ENCODE measurements at places on chromosomes 1 and 21.

- DNase-seq = no peak
These were observed 115.0 kb downstream of the TTLL7 start for GRCh38 chr1:83883979-83884378.

DNA sequence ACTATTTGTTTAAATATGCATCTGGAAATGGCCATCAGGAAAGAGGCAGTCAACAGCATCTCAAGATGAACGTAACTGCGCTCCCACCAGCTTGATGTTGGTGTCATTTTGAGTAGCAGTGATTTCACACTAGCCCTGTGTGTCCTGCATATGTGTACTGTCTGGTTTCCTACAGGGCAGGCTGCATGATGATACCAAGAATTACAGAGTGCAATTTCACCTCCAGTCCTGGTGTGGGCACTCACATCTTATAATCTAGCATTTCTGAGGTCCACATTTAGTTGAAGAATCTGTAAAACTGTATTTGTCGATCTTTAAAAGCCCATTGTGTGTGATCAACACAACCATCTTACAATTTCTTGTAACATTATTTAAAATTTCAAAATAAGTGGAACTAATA lies 336.4 kb downstream of the PAPPA2 start:
- no peak for DNase-seq

DNA sequence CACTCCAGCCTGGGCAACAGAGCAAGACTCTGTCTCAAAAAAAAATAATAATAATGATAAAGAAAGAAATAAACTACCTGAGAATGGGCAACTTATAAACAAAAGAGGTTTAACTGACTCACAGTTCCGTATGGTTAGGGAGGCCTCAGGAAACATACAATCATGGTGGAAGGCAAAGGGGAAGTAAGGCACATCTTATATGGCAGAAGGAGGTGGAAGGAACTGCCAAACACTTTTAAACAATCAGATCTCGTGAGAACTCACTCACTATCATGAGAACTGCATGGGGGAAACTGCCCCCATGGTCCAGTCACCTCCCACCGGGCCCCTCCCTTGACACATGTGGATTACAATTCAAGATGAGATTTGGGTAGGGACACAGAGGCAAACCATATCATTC lies 6.3 kb upstream of the EGLN1 start:
- DNase-seq = no peak

- no peak for DNase-seq
These were observed 62.5 kb upstream of the ZP4 start for GRCh38 chr1:237953238-237953637.

- peak; percentile 79 for DNase-seq
These were observed 19.3 kb downstream of the SH2D2A start for GRCh38 chr1:156797212-156797871.

DNA sequence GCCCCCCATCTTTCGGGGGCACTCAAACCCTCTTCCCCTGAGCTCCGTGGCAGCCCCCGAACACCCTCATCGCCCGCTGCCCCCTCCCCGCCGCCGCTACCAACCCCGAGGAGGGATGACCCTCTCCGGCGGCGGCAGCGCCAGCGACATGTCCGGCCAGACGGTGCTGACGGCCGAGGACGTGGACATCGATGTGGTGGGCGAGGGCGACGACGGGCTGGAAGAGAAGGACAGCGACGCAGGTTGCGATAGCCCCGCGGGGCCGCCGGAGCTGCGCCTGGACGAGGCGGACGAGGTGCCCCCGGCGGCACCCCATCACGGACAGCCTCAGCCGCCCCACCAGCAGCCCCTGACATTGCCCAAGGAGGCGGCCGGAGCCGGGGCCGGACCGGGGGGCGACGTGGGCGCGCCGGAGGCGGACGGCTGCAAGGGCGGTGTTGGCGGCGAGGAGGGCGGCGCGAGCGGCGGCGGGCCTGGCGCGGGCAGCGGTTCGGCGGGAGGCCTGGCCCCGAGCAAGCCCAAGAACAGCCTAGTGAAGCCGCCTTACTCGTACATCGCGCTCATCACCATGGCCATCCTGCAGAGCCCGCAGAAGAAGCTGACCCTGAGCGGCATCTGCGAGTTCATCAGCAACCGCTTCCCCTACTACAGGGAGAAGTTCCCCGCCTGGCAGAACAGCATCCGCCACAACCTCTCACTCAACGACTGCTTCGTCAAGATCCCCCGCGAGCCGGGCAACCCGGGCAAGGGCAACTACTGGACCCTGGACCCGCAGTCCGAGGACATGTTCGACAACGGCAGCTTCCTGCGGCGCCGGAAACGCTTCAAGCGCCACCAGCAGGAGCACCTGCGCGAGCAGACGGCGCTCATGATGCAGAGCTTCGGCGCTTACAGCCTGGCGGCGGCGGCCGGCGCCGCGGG lies 837 bp downstream of the FOXD3 start:
- peak; percentile 31 for DNase-seq

DNA sequence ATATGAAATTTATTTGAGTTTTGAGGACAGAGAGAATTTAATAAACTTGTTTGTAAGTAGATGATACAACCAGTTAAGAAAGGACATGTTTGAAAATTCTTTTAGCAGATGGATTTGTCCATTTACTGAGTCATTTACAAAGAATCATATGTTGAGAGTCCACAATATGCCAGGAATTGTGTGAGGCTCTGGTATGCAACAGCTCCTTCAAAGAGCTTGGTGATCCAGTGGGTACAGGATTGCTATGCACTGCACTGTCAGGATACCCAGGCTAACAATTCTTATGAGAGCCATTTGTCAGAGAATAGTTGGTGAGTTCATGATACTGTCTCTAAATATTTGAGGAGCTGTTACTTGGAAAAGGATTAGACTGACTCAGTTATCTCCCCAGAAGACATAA lies 11.0 kb downstream of the DNM3 start:
- no peak for DNase-seq

- no peak for DNase-seq
These were observed 9.1 kb upstream of the PADI2 start for GRCh38 chr1:17128361-17128760.

DNA sequence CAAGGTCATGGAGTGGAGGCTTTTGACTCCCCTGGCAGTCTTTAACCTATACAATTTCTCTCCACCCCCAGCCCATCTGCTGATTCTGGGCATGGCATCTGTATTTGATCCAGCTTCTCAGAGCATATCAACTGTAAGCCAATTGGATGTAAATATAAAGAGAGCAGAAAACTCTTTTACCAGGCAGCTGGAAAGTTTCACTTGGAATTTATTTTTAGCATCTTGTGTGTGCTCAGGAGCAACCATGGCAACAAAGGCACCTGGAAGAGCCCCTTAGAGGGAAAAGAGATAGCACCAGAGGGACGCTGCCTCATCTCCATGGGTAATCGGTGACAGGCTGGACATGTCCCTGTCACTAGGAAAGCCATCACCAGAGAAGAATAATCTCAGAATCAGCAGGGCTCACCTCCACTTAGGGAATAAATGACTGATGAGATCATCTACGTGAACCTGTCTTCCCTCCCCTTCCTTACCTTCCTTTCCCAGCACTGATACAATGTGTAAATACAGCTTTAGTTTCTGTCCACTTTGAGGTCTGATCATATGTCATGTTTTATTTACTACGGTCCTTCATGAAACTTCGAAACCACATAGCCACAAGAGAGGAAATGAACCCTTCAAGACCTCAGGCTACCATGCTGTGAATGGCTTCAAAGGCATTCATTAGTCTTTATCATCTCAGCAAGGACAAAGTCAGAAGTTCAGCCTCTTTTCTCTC lies 25.3 kb upstream of the SIPA1L2 start:
- no peak for DNase-seq

- DNase-seq = no peak
These were observed 16.0 kb downstream of the IRF2BP2 start for GRCh38 chr1:234593771-234594504.

DNA sequence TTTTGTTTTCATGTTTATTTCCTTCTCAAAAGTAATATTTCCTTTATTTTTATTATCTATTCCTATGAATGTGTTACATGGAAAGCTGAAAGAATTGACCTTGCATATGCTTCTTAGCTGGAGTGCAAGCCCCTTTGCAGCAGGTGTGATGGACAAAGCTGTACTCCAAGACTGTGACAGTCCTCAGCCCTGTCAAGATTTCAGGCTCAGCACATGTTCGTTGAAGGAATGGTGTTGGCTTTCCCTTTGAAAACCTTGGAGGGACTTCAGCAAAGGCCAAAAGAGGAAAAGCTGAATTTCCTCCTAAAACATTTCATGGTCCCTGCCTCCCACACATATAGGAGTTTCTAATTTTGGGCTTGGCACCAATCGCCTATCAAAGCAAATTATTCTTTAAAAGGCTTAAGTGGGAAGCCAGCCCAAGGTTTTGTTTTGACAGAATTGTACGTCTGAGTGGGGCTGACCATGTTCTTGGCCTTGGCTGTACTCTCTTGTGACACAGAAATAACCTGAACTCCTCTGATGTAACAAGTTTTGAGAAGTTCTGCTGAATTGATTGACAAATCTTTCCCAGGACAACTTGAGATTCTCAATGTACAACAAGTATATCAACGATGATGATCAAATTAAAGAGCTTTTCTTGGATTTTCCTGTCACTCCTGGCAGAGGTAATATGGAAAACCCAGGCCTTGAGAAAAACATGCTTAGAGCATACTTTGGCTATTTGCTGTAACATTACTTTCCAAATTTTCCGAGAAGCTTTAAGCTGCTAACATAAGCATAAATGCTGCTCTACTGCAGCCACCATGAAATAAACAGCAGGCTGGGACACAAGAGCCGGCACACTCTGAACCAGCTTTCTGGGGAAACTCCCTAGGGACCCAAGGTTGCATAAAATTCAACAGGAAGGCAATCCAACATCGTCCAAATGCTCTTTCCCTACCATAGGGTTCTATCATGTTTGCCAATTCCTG lies 135.7 kb upstream of the ZNF648 start:
- no peak for DNase-seq

DNA sequence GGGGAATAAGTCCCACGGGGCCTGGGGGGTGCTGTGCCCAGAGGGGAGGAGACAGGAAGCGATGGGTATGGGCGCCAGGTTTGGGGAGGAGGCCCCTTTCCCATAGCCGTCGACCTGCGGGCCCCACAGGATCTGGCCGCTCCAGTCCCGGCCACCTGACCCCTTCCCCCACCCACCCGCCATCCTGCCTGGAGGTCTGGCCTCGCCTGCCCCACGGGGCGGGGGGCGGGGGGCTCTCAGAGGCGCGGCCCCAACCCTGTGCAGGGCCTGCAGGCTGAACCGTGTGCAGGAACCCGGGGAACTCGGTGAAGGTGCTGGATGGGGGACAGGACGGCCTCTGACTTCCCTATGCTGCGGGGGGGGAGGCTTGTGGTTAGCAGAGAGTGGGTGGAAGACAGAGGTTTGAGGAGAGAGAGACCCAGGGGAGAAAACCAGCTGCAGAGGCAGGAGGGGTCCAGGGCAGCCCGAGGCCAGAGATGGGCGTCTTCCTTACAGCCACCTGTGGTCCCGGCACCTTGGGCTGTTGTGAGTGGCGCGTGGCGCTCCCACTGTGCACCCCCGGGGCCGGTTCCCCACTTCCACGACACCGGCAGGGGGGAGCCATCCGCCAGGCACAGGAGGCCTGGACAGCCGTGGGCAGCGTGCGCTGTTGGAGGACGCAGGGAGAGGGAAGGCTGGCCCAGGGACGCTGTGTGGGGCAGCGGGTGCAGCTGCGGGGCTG lies 2.5 kb upstream of the TNFRSF18 start:
- DNase-seq = peak; percentile 43

DNA sequence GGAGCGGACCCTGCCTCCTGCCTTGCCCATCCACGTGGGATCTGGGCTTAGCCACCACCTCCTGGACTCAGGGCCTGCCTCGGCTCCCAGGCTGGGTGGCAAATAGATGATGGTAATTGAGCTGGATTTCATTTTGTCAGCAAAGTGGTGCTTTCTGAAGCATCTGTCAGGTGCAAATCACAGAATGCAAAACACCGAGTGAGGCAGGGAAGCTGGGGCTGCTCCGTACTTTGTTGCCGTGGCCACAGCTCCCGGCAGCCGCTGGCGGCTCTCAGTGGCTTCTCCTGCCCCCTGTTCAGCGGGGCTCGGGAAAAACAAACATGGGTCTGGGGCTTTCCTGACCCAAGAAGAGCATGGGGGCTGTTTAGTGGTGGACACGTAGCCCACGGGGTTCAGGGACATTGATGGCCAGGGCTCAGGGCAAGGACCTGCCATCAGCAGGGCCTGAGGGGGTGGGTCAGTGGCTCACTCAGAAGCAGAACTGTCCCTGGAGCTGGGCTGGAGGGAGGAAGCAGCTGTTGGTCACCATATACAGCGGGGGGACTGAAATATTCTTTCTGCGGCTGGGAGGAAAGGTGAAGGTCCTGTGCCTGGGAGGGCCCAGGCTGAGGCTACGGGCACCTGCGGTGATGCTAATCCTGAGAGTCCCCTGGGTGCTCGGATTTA lies 130.0 kb upstream of the VAMP3 start:
- no peak for DNase-seq

DNA sequence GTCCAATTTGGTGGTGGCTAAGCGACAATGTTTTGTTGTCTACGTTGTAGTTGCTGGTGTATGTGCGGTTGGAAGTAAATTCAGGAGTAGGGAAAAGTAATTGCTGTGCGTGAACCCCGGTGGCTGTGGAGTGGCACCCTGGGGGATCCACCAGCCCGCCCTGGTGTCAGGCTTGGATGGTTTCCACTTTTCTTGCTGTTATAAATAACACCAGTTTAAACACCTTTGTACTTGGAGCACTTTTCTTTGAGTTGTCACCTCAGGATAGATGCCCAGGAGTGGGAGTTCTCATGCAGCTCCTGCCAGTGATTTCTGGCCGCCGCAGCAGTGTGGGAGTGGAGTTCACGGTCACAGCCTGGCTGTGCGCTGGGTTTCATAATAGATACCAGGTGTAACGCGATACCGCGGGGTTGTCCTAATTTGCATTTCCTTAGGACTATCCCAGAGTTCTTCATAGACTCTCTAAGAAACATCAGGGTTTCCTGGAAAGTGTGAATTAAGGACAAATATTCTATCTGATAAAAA lies 12.8 kb upstream of the TMEM200B start:
- no peak for DNase-seq

GRCh38 chr21:28833182-28833581 lies 159.5 kb downstream of the LTN1 start:
- DNase-seq = peak; percentile 15

DNA sequence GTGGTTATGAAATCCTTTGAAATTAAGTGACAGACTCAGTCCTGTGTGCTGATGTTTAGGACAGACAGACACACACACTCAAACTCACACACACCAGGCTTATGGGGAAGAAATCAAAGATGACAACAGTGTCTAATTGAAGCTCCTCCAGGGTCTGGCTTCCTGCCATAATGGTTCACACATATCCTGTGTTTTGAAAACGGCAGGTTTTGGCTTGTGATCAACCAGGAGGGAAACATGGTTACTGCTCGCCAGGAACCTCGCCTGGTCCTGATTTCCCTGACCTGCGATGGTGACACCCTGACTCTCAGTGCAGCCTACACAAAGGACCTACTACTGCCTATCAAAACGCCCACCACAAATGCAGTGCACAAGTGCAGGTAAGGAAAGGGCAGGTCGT lies 4.6 kb downstream of the MTARC1 start:
- DNase-seq = no peak

GRCh38 chr1:157704878-157705277 lies 4.3 kb upstream of the FCRL3 start:
- no peak for DNase-seq

DNA sequence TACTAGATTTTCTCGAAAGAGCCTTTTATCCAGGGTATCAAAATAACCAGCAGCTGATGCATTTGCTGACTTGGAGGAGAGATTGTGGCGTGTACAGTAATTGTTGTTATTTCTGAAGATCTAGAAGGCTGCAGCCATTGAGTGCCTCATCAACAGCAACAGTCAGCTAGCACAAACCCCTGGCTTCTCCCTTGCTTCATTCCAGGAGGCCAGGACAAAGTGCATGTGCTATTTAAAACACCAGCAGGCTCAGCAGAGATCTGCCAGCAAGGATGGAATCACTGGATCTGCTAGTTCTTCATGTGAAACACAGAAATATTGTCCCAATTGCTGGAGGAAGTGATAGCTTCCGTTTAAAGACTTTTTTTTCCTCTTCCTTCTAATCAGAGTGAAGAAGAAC lies 2.8 kb upstream of the NGF start:
- no peak for DNase-seq
